Stimulated activated CD4-positive, alpha-beta T cell treated with anti-CD3 and anti-CD28 coated beads, TNF-alpha, amount 100 ng/mL, for 1 hour (primary cell): ENCODE measurements at places on chromosomes 3 and 15.

- DNase-seq: no peak
These were observed 139.2 kb downstream of the AQP9 start for GRCh38 chr15:58277333-58277732.

DNA sequence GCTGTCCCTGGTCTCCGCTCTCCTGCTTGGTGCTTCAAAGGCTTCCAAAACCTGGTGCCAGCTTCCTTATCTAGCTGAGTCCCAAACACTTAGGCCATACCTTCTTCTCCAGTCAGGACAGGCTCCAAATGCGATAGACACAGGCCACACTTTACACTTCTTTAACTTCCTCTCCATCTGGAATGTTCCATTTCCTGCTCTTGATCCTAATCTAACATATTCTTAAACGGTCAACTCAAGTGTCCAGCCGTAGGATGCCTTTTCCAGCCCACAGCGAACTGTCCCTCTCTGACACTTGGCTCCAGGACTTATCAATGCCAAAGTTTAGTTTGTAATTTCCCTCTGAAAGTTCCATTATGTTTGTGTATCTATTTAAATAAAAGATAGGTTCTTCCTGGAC, 19.2 kb upstream of the PLA2G4F start:
- no peak for DNase-seq

DNA sequence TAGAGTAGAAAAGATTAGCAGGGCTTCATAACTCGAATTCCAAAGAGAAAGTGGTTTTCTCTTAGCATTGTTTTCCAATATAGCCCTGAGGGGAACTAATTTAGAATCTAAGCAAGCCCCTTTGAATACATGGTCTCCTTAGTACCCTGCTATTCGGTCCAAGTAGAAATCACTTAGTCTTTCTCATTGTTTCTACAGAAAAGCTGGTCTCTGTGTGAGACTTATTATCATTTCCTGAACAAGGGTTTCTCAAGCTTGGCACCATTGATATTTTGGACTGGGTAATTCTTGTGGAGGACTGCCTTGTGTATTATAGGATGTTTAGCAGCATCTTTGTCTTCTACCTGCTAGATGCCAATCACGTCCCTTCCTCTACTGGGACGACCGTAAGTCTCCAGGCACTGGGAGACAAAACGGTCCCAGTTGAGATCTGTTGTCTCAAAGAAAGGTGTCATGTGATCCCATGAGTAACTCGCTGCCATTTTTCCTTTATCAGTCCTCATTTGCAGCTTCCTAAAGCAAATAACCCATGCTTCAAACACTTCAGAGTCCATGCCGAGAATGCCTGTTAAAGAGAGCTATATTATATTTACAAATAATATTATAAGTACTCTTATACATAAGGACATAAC, 230.7 kb upstream of the SLCO3A1 start:
- no peak for DNase-seq

DNA sequence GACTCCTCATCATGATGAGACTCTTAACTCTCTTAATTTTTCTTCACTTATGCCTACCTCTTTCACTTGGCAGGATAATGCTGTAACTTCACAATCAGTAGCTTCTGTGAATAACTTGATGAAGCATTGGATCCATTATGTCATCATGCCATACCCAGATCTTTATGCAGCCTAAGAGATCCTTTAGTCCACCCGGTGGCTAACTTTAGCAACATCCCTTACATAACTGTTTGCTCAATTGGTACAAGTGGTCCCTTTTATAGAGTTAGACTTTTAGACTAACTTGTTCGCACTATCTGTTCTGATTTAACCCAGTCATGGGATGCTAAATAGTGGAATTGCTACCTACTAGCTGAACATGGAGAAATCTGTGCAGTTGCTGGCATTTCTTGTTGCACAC, 184.5 kb downstream of the USP13 start:
- DNase-seq: no peak

DNA sequence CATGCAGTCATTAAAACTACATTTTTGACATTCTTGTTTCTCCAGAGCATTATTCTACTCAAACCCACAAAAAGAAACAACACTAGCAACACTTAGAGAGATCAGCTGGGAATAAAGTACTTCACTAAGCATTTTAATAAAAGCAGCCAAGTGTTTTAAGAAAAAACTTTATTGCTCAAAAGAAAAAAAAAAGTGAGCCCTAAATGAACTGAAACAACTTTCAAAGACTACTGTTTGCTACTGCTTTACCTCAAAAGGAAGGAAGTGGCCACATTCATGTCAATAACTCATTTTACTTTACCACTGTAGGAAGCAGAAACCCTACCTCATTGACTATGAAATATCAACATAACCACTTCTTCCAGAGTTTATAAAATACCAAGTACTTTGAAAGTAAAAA, 91.3 kb downstream of the UACA start:
- no peak for DNase-seq

DNA sequence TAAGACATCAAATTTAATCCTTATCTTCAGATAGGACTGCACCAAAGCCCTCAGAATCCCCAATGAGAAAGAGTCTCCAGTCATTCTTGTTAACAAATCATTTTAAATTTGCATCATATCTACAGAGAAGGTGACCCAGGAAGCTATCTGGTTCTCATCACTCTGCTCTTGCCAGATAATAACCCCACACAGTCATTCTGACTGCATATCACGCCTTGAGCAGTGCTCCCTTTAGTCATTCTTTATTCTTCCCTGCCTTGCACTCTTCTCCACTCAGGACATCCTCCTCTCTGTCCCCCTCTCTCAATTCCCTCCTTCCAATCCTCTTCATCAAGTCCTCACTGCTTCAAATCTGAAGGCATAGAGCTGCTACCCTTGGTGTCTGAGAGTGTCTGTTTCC, 83.7 kb upstream of the COL6A6 start:
- no peak for DNase-seq

DNA sequence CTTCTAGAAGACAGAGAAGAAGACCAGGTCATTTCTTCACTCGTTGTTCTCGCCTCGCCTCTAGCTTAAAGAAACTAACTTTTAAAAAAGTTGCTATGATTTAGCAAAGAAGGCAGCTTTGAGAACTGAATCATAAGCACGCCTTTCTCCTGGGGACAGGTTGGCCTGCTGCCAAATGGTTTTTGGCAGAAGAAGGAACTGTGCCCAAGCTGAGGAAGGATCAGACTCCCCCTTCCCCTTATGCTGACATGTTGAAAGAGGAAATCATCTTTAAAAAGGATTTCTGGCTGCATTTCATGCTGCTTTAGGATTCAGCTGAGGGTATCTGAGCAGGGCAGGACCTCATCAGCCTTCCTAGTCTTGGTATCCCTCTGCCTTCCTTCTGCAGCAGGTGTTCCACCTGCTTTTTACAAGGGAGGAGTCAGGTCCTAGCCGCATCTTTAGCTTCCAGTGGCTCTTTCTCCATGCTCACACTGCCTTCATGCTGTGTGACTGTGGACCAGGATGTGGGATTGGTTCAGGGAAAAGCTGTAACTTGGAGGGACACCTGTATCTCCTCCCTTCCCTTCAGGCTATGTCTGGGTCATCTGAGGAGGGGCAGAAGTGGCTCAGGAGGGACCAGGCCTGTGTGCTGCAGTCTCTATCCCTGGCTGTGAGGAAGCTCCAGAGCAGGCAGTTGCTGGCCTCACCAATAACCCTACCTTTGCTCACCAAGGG, 34.1 kb upstream of the HACD2 start:
- no peak for DNase-seq

- DNase-seq: no peak
These were observed 271.5 kb upstream of the TBL1XR1 start for GRCh38 chr3:177468816-177469215.

DNA sequence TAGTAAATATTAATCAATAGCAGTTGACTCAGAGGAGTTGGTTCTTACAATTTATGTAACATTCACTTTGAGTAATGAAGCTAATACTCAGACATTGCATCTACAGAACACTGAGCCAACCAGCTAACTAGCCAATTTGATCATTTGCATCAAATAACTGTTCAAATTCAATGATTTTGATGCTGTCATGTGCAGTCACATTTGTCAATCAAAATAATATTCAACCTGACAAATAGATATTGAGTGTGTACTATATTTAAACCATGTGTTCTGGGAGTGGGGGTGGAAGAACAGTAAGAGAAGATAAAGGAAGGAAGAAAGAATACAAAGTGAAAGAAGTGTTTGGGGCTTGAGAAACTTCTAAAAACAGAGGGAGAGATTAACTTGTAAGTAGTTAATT, 277.2 kb upstream of the ARHGEF26 start:
- DNase-seq: no peak

DNA sequence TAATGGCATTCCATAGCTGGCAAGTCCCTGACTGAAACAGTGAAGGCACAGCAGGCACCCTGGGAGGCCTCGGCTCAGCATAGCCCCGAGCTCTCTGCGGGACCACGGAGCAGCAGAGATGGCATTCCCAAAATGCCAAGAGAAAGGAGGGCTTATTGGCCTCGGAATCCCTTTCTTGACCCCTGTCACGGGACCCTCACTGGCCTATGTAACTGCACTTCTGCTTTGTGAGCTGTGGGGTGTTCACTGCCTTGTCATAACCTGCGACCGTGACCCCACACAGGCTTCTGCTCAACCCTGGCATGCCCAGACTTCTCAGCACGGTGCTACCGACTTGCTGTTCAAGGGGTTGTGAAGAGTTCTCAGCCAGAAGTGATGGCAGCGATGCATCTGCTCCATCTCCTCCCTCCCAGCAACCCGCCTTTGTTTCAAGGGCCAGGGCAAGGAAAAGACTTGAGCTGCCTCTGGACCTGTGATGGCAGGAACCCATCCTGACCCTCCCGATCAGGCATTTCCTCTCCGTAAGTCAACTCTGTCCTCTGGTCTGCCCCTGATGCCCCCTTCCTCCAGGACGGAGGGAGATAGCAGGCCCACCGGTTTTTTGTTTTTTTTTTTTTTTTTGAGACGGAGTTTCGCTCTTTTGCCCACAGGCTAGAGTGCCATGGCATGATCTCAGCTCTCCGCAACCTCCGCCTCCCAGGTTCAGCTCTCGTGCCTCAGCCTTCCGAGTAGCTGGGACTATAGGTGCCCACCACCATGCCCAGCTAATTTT, 30.5 kb downstream of the EHD4 start:
- no peak for DNase-seq

DNA sequence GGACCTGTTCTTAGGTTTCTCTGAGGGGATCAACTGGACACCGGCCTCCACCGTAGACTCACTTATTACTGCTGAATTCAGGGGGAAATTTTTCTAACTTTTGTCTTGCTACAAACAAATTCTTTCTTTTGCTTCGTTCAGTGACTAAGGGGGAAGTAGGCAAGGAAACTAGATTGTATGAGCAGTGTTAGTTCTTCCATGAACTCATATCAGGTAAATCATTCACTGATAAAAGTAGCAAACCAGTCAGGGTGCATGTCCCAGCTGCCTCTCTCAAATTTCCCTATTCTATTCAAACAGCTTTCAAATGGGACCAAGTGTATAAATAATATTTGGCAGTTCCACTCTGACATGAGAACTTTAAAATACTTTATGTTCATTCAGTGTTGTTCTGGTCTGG, 7.3 kb upstream of the CCDC13 start:
- no peak for DNase-seq

GRCh38 chr15:70576696-70577095, 186.7 kb downstream of the UACA start:
- no peak for DNase-seq

- DNase-seq: peak; percentile 30
These were observed 20.4 kb downstream of the IGF1R start for GRCh38 chr15:98668566-98669308.

DNA sequence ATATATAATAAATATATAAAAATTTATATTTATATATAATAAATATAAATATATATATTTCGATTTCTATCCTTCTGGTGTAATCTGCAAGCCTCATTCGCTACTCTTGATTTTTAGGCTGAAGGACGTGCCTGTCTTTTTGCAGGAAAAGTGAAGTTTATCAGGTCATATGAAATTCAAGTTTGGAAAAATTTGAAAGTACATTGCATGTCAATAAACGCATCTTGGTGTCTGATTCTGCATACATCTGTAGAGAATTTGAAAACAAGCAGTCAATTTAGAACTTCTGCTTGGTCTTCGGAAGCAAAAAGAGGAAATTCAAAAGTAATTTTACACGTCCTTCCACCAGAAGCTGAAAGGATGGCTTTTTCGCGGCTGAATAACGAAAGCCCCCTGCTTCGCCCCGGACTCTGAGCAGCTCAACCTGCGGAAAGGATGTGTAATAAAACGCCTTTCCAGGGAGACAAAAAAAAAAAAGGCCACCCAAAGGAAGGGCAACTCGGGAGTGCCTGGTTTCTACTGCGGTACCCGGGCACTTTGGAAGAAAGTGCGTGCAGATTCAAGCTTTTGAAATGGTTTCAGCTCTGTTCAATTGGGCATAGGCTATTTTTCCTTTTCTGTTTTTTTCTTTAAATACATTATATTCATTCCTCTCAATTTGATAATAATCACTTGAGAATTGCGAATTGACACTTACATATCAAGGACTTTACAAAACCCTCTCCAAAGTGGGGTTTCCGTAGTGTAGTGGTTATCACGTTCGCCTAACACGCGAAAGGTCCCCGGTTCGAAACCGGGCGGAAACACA, 1.5 kb upstream of the MYNN start:
- DNase-seq: no peak

- no peak for DNase-seq
These were observed 1.3 kb downstream of the TTBK2 start for GRCh38 chr15:42919308-42919707.

DNA sequence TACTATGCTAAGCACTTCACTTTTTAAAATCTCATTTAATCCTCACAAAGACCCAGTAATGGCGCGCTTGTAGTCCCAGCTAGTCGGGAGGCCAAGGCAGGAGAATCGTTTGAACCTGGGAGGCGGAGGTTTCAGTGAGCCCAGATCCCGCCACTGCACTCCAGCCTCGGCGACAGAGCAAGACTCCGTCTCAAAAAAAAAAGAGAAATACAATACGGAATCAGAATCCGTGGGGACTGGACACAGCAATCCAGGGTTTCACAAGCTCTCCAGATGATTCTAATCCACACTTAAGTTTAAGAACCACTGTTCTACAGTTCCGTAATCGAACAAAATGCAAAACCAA, 426 bp upstream of the SUMF1 start:
- no peak for DNase-seq

- no peak for DNase-seq
These were observed 14.2 kb upstream of the COMMD4 start for GRCh38 chr15:75321711-75322110.

DNA sequence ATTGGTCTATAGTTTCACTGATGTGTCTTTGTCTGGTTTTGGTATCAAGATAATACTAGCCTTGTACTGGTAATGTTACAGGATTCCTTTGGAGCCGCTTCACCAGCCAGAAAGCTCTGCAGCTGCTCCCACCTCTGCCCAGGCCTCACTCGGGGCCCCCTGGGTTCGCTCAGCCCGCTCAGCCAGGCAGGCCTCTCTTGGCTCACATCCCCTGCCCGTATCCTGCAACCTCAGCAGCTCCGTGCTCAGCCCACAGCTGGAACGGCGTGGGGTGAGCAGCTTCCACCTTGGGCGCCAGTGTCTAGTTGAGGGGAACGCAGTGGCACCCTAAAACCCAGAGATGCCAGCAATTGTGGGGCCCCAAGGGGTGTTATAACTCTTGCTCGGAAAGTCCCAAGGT, 429.7 kb upstream of the ROBO2 start:
- no peak for DNase-seq
